ENCODE measurements at places on chromosomes 6 and 20.

- DNase-seq, result no peak
Observed at GRCh38 chr20:58099291-58099935, 129.0 kb downstream of the ANKRD60 start.

GRCh38 chr20:61797200-61797599 is 268.5 kb downstream of the TAF4 start:
- no peak for DNase-seq

- DNase-seq, result no peak
Observed at GRCh38 chr20:3694864-3695263, 13.1 kb upstream of the ADAM33 start.

- DNase-seq, result no peak
Observed at GRCh38 chr20:11951696-11952095, 34.0 kb downstream of the BTBD3 start.

DNA sequence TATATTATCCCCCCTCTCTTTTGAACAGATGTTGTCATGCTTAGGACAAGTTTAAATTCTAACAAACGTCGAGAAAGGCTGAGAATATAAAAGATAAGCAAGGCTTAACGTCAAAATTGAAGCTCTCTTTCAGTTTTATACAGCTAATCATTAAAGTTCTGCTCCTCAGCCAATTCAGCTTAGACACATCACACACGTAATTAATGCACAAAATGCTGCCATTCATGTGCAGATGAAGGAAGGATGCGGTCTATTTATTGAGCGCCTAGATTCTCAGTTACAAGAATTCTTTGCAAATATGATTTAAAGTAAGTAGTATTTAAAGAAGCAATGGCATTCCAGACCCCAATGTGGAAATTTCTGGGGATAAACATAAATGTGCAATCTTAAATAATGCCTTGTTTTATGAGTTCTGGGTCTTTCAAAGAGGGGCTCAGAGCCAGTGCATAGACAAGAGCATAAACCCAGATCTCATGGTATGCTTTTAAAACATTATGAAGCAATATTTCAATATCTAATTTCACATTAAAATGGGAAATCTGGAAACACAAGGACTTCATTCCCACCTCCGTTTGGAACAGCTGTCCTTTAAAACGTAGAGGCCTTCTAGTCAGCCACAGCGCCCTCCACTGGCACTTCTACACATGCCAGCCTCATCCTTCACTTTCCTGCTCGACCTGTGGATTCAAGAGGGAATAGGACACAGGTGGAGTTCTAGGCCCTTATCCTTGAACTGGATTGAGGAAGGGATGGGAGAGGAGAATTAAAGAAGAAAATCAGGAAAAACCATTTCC is 85.8 kb downstream of the LYRM4 start:
- no peak for DNase-seq

DNA sequence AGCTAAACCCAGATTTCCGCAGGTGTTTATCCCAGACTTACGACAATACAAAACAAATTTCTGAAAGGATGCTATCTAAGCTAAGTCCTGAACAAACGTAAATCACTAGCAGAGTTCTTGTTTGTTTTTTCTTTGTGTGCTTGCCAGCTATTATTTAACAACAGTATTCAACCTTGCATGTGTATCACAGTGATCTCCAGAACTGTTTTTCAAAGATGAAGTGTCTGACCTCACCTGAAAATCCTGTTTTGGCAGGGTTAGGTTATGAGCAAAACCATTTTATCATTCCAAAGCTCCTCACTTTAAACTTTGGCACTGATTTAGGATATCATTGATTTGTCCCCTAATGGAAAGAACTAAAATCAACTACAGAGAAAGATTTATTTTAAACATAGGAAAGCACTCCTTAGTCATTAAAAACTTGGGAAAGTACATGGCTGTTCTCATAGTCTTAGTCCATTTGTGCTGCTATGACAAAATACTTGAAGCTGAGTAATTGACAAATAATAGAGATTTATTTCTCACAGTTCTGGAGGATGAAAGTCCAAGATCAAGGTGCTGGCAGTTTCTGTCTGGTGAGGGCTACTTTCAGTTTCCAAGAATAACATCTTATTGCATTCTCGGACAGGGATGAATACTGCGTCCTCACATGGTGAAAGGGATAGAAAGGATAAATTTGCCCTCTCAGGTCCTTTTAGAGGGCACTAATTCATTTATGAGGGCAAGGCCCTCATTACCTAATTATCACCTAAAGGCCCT is 20.8 kb upstream of the BMP5 start:
- DNase-seq, result no peak

GRCh38 chr6:3784423-3784822 is 32.9 kb upstream of the PXDC1 start:
- DNase-seq, result no peak

GRCh38 chr6:50990750-50991446 is 172.2 kb downstream of the TFAP2B start:
- DNase-seq, result no peak

DNA sequence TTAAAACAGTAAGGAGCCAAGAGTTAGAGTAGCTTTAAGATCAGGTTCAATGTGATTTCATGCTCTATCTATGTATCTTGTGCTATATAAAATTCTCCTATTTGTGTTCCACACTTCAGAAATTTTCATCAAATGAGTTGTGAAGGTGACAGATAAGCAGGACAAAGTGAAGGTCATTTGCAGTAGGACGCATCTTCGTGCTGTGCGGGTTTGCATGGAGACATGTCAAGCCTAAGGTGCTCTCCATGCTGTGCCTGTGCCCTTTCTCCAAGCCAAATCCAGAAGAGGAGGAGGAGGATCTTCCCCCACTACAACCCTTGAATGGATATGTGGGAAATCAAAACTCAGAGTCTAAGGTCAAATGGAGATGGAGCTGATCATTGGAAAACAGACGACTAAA is 147.3 kb upstream of the NEDD9 start:
- DNase-seq, result no peak

DNA sequence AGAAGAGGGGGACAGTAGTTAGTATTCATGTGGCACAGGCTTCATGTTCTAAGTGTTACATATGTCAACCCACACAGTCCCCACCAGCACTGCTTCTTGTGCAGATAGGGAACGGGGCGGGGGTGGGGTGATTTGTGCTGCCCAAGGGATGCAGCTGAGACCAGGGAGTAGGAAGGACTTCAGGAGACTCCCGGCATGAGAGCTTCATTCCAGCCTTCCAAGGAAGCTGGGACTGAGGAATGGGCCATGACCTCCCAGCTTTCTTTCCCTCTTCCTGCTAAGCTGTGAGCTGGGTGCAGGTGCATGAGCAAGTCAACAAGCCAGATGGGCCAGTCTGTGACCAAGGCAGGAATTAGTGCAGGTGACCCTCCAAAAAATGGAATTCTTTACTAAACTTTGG is 9.2 kb downstream of the BEND3 start:
- DNase-seq, result no peak

DNA sequence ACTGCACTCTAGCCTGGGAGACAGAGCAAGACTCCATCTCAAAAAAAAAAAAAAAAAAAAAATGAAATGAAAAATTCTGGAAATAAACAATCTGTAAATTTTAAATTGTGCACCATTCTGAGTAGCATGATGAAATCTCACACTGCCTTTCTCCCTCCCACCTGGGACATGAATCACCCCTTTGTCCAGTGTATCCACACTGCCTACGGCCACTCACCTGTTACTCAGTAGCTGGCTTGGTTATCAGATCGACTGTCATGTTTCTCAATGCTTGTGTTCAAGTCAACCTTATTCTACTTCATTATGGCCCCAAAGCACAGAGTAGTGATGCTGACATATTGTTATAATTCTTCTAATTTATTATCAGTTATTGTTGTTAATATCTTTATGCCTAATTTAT is 58.7 kb upstream of the MTHFD1L start:
- no peak for DNase-seq

- no peak for DNase-seq
Observed at GRCh38 chr20:34066476-34067090, 45.5 kb downstream of the EIF2S2 start.

DNA sequence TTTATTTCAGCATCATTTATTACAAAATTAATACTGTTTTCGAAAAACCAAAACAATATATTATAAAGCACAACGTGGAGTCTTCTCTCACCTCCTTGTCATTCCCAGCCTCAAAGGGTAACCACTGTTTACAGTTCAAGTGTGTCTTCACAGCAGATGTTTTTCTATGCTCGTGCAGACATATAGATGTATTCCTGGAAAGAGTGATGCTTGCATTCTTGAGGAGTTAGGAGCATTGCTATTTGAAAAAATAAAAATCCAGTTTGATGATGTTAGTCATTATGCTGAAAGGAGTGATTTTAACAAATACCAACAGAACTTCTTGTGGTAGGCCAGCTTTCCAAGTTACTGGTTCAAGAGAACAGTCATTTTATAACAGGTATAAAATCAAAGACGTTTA is 234.9 kb downstream of the BCKDHB start:
- no peak for DNase-seq

- DNase-seq, result no peak
Observed at GRCh38 chr20:3804781-3805180, 8.7 kb downstream of the CDC25B start.

DNA sequence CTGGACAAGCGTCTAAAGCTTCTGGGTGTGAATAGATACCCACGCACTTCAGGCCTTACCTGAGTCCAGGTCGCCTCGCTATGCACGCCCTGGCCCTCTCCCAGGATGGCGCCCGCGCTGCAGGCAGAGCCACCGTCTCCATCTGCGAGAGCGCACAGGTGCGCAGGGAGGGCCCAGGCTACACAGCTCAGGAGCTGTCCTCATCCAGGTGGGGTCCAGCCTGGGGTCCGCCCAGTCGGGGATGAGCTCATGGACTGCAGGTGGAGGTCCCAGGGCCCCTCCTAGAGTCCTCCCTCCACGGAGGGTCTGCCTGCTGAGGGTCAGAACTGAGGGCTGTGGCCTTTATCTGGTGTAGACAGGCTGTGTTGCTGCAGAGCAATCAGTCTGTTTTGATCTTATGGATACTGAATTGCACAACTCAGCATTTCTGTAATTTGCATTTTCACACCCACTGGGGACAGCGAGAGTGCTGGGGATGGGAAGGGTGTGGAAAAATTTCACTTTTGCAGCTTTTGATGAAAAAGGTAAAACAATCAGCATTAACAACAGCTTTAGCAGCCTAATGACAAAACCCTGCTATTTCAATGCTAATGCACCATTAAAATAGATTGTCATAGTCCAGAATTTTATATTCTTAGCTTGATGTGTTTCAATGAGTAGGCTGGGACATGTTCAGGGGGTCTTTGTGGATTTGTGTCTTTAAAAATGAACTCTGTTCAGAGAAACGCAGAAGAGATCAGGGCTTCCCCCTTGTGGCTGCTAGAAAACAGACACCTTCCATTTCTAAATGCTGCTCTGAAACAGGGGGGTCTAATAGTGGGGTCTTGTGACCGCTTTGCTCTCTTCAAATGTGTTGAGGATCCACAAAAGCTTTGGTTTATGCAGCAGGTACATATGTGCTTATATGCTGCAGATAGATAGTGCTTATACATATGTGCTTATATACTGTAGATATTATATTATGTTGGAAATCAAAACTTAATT is 77.8 kb upstream of the PHACTR3 start:
- peak; percentile 8 for DNase-seq

- DNase-seq, result peak; percentile 8
Observed at GRCh38 chr6:33279971-33280511, 3.1 kb downstream of the B3GALT4 start.

GRCh38 chr6:110878751-110879522 is 4.4 kb downstream of the AMD1 start:
- DNase-seq, result no peak

GRCh38 chr6:137165375-137166246 is 7.8 kb downstream of the IL22RA2 start:
- no peak for DNase-seq
